RPMI7951 (cell line): ENCODE measurements at places on chromosomes 7 and 10.

DNA sequence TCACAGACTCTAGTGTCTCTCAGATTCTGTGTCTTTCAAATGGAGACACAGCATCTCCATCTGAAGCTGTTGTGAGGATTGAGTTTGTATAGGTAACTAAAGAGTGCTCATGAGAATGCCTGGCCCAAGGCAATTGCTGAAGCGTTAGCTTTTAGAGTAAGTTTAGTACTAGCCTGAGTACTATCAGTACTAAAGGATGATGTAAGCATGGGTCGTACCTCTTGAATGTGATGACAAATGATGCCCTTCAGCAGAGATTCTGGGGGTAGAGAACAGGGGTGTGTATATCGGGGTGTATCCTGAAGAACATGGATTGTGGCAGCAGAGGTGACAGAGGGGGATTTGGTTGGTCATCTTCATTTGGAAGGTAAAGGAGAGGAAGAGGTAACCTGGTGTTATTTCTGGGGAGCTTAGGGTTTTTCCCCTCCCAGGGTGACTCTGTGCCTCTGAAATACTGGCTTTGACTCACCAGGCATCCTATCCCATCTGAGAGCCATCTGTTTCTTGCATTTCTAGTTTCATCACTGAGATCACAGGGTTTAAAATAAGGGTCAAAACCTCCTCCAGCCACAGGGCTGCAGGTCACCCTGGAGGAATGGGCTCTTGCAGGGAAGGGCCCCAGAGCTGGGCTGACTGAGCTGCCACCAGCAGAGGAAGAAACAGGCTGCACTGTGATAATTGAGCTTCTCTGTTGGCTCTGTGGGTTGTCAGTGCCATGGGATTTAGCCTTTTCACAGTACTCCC is 756.0 kb downstream of the KCNMA1 start:
- peak; percentile 43 for DNase-seq

DNA sequence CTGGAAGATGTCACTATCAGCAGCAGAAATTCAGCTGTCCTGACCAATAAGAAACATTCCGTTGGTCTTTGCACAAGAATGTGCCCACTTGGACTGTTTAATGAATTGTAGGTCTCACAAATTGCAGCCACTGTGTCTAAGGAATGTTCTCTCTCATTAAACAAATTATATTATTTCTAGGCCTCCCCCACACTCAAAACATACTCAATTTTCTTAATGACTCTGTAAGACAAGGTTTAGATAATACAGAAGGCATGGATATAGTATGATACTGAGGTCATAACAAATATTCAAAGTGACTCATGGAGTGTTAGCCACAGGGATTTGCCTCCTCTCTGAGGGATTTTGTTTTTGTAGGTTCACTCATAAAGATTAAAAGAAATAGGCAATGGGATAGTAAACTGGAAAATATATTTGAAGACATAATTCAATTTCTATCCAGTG is 197.5 kb downstream of the PTN start:
- peak; percentile 76 for DNase-seq

GRCh38 chr7:38775506-38776175 is 133.3 kb downstream of the VPS41 start:
- no peak for DNase-seq

DNA sequence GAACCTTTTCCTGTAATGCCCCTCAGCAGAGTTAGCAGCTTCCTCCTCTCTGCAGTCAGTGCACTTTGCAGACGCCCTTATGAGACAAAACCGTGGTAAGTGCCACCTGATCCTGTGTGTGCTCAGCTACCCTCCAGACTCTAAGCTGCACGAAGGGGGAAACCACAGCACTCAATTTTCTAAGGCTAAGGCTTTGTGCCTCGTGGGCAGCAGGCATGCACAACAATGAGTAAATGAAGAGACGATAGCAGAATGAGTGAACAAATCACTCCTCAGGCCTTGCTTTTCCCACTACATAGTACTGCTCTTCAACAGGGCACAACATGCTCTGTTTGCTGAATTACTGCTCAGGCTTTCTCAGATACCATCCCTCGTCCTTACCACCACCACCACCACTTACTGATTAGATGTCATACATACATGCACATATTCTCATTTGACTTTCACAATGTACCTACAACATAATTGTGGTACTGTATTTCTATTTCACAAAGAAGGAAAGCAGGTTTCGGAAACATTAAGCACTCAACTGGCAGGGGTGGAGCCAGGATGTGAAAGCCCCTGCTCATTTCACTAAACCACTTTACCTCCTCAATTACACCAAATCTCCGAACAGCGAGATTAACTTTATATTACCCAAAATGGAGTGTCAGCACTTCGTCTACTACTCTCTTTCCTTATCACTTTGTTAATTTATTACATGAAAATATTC is 85.4 kb downstream of the ICA1 start:
- DNase-seq, result no peak

GRCh38 chr7:16027396-16027795 is 340.9 kb upstream of the MEOX2 start:
- DNase-seq, result no peak

DNA sequence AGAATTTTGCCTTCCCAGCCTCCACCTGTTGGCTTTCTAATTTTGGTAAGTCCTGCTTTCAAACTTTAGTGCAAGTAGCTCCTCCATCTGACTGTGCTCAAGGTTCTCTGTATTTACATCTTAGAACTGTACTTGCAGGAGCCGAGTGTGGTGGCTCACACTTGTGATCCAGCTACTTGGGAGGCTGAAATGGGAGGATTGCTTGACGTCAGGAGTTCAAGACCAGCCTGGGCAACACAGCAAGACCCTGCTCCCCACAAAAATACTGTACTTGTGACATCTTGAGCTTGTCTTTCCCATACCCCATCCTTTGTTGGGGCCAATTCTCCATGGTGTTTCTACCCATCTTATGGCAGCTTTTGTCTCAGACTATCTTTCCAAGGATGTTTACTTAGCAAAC is 4.7 kb upstream of the VDAC2 start:
- DNase-seq, result no peak

DNA sequence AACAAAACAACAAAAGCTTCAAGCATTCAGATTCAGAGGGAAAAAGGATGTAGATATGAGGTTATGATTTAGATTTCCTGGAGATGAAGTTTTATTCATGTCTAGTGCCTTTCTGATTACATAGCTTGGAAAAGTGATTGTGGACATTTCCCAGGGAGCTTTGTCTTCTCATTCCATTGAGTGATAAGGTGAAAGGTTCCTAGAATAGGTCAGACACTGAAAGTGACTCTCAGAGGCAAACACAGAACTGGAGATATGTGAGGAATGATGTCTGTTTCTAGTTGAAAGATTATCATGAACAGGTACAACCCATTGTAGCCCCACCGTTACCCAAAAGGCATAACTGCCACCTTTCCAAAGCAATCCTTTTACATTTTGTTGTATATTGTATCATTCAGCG is 179.5 kb downstream of the CDCA7L start:
- DNase-seq, result no peak

GRCh38 chr10:4303045-4303444 is 518.0 kb upstream of the KLF6 start:
- DNase-seq, result no peak

- DNase-seq, result peak; percentile 62
Measured at GRCh38 chr7:157615101-157615817, 278.5 kb downstream of the DNAJB6 start.

GRCh38 chr10:128000471-128001362 is 93.8 kb downstream of the PTPRE start:
- DNase-seq, result peak; percentile 85

- DNase-seq, result no peak
Measured at GRCh38 chr7:117401293-117402002, 25.8 kb downstream of the ASZ1 start.

- DNase-seq, result no peak
Measured at GRCh38 chr7:48454750-48455192, 283.5 kb downstream of the ABCA13 start.

DNA sequence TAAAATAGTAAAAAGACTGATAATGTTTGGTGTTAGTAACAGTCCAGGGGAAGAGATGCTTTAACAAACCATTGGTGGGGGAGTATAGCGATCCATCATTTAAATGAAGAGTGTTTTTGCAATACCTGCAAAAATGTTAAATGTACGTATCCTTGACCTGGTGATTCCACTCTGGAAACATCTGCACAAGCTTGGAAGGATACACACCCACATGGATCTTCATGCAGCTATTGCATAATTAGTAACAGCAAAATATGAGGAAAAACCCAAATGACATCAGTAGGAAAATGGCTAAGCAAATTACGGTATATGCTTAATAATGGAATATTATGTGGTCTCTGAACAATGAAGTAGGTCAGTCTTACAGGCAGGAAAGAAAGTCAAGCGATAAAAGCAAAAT is 20.5 kb downstream of the WNT2 start:
- no peak for DNase-seq

- no peak for DNase-seq
Measured at GRCh38 chr7:25196132-25196896, 32.0 kb downstream of the NPVF start.

DNA sequence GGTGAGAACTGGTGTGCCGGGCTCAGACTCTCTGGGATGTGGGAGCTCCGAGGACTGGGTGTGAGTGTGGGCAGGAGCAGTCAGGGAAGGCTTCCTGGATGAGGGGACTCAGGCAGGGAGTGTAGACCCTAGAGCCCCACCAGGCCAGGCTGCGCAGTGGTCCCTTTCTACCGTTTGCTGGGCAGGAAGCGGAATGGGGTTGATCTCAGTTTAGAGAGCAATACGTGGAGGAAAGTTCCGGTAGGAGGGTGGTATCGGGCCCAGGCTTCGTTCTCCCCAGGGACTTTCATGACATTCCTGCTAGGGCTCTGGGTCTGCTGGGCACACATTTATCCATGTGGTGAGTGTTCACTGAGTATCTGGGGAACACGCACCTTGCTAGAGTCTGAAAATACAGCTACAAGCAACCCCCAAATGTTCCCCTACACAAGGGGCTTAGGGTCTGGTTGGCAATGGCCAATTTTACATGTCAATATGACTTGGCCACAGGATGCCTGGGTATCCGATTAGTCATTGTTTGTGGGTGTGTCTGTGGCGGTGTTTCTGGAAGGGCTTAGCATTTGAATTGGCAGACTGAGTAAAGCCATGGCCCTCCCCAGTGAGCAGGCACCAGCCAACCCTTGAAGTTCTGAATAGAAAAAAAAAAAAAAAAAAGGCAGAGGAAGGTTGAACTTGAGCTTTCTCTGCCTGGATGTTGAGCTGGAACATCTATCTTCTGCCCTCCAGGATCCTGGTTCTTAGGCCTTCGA is 20.8 kb downstream of the GHRHR start:
- peak; percentile 92 for DNase-seq

DNA sequence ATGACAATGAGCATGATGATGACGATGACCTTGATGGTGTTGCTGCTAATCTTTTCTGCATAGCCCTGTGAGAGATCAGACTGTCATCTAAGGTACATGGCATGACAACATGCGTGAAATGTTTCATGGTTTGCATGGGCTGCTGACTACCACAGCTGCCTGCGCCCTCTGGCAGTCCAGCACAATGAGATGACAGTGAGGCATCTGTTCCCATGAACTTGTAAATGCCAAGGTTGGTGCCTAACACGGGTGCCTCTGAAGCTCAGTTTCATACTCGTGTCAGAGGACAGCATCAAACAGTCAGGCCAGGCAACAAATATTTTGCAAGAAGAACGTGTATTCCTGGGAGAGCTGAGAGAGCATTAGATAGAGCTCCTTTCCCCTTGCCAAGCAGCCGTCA is 122.0 kb upstream of the PRKCQ start:
- no peak for DNase-seq

DNA sequence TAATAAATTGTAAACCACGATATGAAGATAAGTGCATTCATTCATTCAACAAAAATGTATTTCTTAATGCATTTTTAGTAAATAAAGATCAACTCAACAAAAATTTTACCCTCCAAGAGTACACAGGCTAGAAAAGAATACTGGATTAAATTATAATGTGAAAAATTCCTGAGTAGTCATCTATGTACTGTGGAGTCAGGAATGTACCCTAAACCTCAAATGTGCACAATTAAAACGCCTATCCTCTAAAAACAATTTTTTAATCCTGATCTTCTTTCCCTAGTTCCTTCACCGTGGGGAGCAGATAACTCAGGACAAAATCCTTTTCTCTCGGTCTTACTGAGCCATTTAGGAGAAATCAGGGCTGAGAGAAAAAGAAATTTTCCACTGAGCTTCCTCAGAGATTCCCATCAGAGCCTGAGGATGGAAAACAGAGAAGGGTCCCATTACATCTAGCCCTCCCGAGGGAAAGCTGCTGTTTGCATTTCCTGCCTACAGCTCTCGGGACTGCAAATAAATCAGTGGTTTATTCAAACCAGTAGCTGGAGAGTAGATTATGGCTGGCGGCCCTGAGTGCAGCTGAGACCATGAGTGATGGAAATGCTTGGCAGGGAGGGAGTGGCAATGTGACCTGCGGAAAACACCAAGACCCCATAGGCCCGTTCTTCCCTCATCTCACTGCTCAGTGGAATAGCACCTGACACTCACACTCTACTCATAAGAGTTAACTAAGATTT is 7.4 kb downstream of the TAS2R40 start:
- DNase-seq, result no peak

GRCh38 chr10:30510184-30510931 is 76.4 kb downstream of the MAP3K8 start:
- peak; percentile 88 for DNase-seq

DNA sequence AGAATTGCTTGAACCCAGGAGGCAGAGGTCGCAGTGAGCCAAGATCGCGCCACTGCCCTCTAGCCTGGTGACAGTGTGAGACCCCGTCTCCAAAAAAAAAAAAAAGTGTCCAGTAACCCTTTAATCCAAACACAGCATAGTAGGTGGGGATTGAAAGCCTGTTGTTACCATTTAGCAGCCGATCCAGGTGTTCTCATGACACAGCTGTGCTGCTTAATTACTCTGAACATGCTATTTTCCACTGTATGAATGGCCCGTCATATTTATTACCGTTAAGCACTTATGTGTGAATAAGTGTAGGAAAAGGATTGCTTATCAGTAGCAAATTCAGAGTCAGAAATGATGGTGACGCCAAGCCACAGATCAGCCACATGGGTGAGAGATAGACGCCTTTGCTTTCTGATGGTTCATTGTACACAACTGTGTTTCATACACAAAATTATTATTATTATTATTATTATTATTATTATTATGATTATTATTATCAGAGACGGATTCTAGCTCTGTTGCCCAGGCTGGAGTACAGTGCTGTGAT is 11.6 kb upstream of the ORAI2 start:
- no peak for DNase-seq

DNA sequence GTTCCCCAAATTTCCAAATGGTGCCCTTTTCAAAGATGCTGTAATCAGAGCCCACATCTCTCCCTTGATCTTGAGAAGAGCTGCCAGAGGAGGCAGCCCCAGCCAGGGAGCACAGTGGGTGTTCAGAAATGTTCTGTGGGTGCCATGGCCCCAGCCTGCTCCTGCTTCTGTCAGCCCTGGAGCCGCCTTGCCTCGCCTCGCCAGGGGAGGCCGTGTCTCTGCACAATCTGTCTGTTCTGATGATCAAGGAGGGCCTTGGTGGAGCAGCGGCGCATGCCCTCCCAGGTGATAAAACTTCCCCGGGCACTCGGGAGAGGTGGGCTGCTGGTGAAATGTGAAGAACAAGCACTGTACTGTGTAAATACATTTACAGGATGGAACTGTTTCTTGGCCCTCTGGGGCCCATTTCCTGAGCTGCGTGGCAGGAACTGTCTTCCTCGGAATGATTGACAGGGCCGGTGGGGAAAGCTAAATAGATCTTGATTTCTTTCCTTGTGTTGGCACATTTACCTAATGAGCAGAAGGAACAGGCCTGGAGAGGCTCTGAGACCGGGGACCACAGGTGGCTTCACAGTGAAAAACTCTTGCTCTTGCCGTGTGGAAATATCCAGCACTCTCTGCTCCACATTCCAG is 207.8 kb upstream of the PODXL start:
- DNase-seq, result no peak
